Activated CD8-positive, alpha-beta T cell treated with anti-CD3 and anti-CD28 coated beads, Interleukin-2, amount 10 ng/mL, durations not matched to agents 7 days and 5 days (primary cell): ENCODE measurements at places on chromosomes 3 and 15.

- DNase-seq: no peak
These were observed 1154.3 kb downstream of the ROBO1 start for GRCh38 chr3:78613421-78613879.

GRCh38 chr15:101063212-101063611, 144.1 kb downstream of the LRRK1 start:
- no peak for DNase-seq

DNA sequence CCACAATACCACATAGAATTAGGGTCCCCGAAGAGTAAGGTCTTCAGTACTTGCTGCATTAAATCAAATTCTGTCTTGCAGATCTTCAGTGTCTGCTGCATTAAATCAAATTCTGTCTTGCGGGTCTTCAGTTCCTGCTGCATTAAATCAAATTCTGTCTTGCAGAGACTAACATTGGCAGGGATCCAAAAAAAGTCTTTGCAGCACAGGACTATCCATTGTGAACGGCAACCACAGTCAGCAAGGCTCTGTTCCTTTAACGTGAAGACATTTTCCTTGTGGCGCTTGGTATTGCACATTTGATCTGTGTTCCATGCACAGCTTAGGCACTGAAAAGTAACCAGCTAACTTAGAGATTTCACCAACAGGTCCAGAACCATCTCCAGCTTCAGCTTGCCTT, 46.8 kb upstream of the POMGNT2 start:
- DNase-seq: no peak

GRCh38 chr3:192063570-192063969, 602.6 kb downstream of the PYDC2 start:
- DNase-seq: no peak
